ENCODE measurements at places on chromosomes 5 and 9.

DNA sequence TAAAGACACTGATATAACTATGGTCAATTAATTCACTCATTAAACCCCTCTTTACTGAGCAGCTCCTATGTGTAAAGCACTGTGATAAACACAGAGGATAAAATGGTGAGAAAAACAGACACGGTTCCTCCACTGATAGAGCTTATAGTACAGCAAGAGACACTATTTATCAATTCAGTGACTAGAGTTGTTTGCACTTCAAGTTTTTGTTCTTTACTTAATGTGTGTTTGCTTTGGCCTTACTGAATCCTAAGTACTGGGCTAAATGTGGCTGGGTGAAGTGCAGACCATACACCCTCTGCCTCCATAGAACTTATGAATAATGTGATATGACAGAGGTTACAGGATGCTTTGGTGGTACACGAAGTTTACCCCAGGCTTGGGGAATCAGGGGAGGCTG is 80.1 kb upstream of the ITGA1 start:
- DNase-seq = no peak

GRCh38 chr5:20335978-20336377 is 348.0 kb upstream of the CDH18 start:
- no peak for DNase-seq

- DNase-seq = no peak
These were observed 21.7 kb downstream of the PHF2 start for GRCh38 chr9:93597871-93598646.

- DNase-seq = no peak
These were observed 1262.6 kb downstream of the EFNA5 start for GRCh38 chr5:106408141-106408540.

GRCh38 chr5:77948476-77948875 is 172.3 kb upstream of the TBCA start:
- no peak for DNase-seq

All from HEK293T (cell line).